ENCODE measurements at places on chromosomes 6 and 20.

GRCh38 chr6:81769824-81770223 is 17.3 kb upstream of the TENT5A start:
- no peak for DNase-seq

- DNase-seq: no peak
Measured at GRCh38 chr6:90290811-90291420, 5.7 kb downstream of the BACH2 start.

DNA sequence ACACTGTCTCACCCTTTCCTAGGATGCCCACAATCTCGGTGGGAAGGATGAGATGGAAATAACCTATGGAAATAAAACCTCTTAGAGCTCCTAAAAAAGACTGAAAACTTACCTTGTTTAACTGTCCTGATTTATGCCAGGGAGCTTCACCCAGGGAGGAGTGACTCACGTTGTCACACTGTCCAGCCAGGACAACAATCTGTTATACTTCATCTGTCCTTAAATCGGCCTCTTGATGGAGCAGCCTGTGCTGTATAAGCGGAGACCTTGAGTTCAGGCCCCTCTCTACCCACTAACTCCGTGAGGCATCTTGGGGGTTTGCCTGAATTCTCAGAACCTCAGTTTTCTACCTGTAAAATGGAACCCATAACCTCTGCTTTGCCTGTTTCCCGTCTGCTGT is 9.2 kb upstream of the KIAA1755 start:
- no peak for DNase-seq

DNA sequence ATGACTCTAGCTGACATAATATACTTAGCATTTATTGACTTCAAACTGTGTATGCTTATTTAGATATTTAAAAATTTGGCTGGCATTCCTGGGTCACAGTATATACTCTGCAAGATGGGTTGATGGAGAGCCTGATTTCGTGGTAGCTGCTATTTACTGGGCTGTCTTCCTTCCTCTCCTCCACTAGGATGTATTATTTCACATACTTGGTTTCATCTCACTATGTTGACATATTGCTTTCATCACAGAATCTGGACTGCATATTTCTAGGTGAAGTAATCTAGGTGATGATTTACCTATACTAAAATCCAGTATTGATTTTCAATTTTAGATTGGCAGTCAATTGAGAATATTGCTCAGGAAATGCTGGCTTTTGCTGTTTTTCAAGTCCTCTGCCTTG is 15.7 kb downstream of the AFDN start:
- no peak for DNase-seq

- DNase-seq: no peak
Measured at GRCh38 chr6:105940990-105941389, 145.1 kb upstream of the PRDM1 start.

- no peak for DNase-seq
Measured at GRCh38 chr6:99822741-99823512, 171.1 kb downstream of the MCHR2 start.

- DNase-seq: no peak
Measured at GRCh38 chr6:37200085-37200484, 30.1 kb downstream of the PIM1 start.

DNA sequence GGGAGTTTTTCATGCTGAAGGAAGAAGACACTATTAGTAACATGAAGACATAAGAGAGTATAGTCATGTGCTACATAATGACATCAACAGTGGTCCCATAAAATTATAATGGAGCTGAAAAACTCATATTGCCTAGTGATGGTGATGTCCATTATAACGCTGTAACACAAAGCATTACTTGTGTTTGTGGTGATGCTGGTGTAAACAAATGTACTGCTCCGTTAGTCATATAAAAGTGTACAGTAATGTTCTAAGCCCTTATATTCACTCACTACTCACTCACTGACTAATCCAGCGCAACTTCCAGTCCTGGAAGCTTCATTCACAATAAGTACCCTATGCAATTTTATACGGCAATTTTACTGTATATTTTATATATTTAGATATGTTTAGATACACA is 26.8 kb upstream of the ASF1A start:
- no peak for DNase-seq

- DNase-seq: no peak
Measured at GRCh38 chr6:28312939-28313338, 23.0 kb downstream of the ZSCAN31 start.

DNA sequence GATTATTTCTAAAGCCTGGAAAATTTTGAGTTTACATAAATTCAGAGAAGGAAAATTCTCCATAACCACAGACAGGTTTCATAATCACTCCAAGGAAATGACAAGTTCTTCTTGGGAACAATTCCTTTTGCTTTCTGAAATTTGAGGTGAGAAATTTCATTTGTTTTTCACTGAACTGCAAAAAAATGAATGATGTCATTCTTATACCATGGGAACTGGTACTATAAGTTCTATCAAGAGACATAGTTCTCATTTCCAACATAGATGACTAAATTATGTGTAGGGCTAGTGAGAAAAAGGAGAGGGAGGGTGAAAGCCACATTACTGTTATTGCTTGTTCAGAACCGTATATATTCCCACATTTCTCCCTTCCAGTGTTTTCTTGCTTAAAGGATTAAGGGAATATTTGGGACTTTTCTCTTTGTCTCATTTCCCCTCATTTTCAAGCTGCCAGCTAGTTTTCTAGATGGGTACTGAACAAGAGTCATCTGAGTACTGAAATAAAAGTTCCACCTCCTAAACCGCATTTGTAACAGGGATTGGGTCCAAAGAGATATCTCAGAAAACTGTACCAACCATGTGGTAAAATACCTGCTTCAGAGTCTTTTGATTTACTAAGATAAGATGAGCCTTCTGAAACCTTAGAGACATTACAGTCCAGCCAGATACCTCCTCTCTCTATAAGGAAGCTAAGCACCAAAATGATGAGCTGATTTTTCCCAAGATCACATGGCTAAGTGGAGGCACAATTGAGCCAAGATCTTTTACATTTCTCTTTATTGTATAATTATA is 144.3 kb upstream of the PRDM1 start:
- no peak for DNase-seq

- DNase-seq: no peak
Measured at GRCh38 chr6:148258868-148259267, 83.8 kb upstream of the SASH1 start.

- no peak for DNase-seq
Measured at GRCh38 chr6:41171908-41172307, 9.0 kb upstream of the TREM2 start.

DNA sequence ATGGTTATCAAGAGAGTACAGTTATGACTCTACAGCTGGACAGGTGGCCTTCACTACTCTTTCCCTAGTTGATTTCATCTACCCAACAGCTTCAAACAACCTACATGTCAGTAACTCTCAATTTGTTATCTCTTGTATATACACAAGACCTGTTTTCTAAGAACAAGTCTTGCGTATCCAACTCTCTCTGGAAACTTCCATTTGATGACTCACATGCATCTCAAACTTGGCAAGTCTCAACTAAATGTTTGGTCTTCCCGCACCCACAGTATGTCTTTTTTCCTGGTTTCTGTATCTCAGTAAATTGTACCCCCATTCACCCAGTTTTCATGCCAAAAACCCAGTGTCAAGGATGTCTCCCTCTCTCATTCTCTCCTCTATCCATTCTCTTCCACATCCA is 97.7 kb downstream of the BTBD9 start:
- DNase-seq: no peak

DNA sequence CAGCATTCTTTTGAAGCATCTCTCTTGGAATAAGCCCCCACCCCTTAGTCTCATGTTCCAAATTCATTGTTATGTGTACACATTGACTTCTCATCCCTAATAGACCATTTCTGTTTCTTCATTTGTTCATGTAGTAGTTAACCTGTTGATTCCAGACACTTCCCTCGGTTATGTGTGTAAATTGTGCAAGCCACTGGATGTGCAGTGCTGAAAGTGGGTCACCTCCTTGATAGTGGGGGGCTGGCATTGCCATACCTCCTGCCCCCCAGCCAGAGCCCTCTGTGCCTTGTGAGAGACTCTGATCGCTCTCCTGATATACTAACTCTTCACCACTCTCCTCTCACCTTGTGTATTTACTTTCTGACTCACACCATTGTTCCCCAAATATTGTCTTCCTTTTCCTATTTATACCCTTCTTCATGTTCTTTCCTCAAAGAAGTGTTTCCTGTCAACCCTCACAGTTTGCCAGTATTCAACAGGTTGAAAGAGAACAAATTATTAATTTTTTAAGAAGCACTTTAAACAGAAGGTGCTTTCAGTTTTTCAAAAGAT is 59.0 kb downstream of the HIVEP1 start:
- no peak for DNase-seq

GRCh38 chr6:168226061-168226752 is 93.4 kb downstream of the DACT2 start:
- DNase-seq: no peak

- no peak for DNase-seq
Measured at GRCh38 chr6:105272786-105273185, 93.0 kb upstream of the POPDC3 start.

DNA sequence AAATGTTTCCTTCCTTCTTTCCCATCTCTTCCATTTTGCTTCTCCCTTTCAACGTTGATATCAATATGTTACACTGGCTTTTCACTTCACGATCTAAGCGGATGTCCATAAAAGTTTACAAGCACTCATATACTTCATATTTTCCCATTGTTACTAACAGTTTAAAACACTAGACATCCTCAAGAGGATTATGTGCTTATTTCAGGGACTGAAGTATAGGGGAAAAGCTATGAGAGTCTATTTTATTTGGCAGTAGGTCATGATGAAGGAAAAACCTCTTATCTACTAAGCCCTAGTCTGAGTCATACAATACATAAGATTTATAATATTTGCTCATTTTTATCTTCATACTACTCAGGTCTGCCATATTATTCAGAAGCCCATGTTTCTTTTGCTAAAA is 20.6 kb upstream of the EPB41L2 start:
- no peak for DNase-seq

DNA sequence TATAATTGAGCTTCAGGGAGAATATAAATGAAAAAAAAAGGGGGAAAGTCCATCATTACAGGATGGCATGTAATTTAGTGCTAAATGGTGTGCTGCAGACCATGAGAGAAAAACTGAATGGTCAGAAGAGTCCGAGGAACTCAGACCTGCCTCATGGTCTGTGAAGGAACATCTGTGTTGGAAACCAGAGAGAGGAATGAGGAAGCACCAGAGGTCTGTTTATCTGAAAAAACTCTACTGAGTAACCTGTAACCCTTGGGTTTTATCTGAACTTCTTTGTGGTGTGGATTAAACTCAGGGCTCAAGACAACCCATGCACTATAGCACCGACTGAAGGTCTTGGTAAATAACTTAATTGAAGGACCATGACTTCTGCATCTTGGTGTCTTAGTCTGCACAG is 108.1 kb downstream of the RNF144B start:
- no peak for DNase-seq

GRCh38 chr6:44094403-44095242 is 32.6 kb downstream of the MRPL14 start:
- DNase-seq: no peak

- no peak for DNase-seq
Measured at GRCh38 chr6:14824060-14824459, 421.8 kb upstream of the JARID2 start.

GRCh38 chr20:32140603-32141002 is 31.1 kb downstream of the TM9SF4 start:
- no peak for DNase-seq

GRCh38 chr20:50223039-50224005 is 32.7 kb downstream of the CEBPB start:
- DNase-seq: no peak

DNA sequence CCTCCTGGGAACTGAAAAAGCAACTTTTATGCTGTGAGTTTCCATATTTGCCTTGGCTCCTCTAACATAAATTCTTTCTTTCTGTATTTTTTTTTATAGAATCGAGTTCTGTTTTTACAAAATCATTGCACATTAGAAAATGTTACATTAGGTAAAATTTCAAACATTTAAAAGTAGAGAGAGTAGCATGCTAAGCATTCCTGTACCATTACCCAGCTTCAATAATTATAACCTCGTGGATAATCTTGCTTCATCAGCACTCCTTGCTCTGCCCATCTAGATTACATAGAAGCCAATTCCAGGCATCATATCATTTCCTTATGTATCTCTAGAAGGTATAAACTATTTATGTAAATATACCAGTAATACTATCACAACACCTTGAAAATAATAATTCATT is 15.4 kb upstream of the FBXO30 start:
- DNase-seq: no peak

- DNase-seq: no peak
Measured at GRCh38 chr20:36153736-36154699, 522 bp upstream of the EPB41L1 start.

DNA sequence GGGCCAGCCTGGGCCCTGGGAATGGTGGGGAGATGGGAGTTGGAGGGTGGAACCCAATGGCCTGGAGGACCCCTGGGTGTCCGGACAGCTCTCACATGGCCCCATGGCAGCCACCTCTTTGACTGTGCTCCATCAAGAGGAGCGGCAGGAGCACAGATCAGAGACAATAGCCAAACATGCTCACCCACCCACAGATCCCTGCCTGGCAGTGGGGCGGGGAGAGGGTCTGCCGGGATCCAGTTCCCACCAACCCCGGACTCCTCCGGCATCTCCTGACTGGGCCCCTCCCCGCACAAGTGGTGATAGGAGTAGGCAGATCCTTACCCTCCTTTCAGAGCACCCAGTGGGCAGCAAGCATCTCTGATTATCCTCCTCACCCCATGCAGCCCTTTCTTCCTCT is 31.9 kb upstream of the MRPS18A start:
- DNase-seq: no peak

GRCh38 chr6:18347866-18348265 is 39.3 kb upstream of the RNF144B start:
- DNase-seq: no peak

- DNase-seq: no peak
Measured at GRCh38 chr6:39465539-39465938, 143.0 kb upstream of the KCNK16 start.

- no peak for DNase-seq
Measured at GRCh38 chr6:44800784-44801592, 413.5 kb downstream of the CDC5L start.

- no peak for DNase-seq
Measured at GRCh38 chr20:9574181-9574580, 59.8 kb downstream of the LAMP5 start.

DNA sequence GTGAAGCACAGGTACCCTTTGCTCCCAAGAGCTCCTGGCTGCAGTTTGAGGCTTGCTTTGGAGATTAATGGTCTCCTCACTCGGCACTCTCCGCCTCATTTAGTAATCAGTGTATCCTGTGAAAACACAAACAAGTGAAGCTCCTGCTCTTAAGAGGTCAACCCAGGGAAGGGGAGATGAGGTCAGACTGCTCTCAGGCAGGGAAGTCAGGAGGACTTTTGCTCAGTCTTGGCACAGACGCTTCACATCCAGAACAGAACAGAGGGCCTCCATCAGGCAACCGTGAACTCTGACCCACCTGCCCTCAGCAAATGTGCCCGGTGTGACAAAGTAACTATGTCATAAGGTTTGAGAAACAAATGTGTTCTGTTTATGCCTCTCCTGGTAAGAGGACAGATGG is 428.8 kb upstream of the JARID2 start:
- no peak for DNase-seq

All from activated T-helper 1 cell treated with anti-CD3 and anti-CD28 coated beads, Interleukin-2, amount 50 U/mL, for 16 hours (primary cell).